Psoas muscle (tissue), 8 donors: ENCODE measurements at places on chromosomes 7 and 10. TPM values are rescaled to one million over a fixed set of nuclear protein-coding genes. Genes with fewer than 3 reads are reported as not detected.

DNA sequence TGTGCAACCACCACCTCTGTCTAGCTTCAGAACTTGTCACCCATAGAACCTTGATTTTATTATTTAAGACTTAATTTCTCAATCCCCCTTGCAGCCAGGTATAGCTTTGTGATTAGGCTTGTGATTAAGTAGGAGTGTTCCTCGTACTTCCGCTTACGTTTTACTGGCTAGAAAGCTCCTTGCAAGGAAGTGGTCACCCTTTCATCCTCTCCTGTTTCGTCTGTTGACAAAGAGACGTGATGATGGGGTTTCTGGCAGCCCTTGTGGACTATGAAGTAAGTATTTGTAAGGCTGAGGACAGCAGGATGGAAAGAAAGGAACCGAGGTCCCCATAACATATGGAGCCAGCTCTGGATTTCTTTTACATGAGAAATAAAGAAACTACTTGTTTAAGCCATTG, 86.5 kb upstream of the KDM7A start:
- H3K27ac ChIP-seq = no peak overlapping the region
- DNase-seq = no peak
- peaks cover 2% of the 10 kb centered on the region for H3K27me3 ChIP-seq
- no peaks in the 10 kb centered on the region for H3K4me1 ChIP-seq

- H3K4me1 ChIP-seq = peaks cover 57% of the 10 kb centered on the region
- H3K4me3 ChIP-seq = no peak overlapping the region
- no peaks in the 10 kb centered on the region for H3K27me3 ChIP-seq
- H3K36me3 ChIP-seq = no peaks in the 10 kb centered on the region
- peak overlapping the region; percentile 93 for H3K27ac ChIP-seq
- no peak for DNase-seq
These were observed 14.2 kb downstream of the GTF2IRD1 start for GRCh38 chr7:74467876-74468275.

DNA sequence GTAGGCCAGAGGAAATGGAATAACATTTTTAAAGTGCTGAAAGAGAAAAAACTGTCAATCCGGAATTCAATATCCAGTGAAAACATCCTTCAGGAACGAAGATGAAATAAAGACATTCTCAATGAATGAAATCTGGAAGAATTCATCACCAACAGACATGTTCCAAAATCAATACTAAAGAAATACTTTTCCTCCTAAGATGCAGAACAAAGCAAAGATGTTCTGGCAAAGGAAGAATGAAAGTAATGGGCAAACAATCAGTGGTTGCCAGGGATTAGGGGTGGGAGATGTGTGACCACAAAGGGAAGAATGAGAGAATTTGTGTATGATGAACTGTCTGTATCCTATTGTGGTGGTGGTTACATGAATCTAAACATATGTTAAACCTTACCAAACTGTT, 52.8 kb upstream of the EEPD1 start:
- H3K27ac ChIP-seq = no peak overlapping the region
- peaks cover 20% of the 10 kb centered on the region for H3K4me1 ChIP-seq
- no peaks in the 10 kb centered on the region for H3K36me3 ChIP-seq
- no peak for DNase-seq
- H3K4me3 ChIP-seq = no peak overlapping the region
- H3K27me3 ChIP-seq = no peaks in the 10 kb centered on the region

GRCh38 chr7:85065888-85066485, 120.9 kb downstream of the SEMA3D start:
- H3K36me3 ChIP-seq = no peaks in the 10 kb centered on the region
- no peak for DNase-seq
- H3K4me3 ChIP-seq = no peak overlapping the region
- H3K4me1 ChIP-seq = no peaks in the 10 kb centered on the region
- H3K27ac ChIP-seq = no peak overlapping the region

GRCh38 chr7:105623378-105623777, 42.1 kb upstream of the EFCAB10 start:
- no peaks in the 10 kb centered on the region for H3K27me3 ChIP-seq
- peaks cover 6% of the 10 kb centered on the region for H3K4me1 ChIP-seq
- no peak overlapping the region for H3K27ac ChIP-seq
- no peak for DNase-seq
- no peak overlapping the region for H3K4me3 ChIP-seq

GRCh38 chr7:134636008-134636449, 10.6 kb upstream of the BPGM start:
- H3K4me3 ChIP-seq = no peak overlapping the region
- no peaks in the 10 kb centered on the region for H3K4me1 ChIP-seq
- DNase-seq = no peak
- no peaks in the 10 kb centered on the region for H3K36me3 ChIP-seq
- no peaks in the 10 kb centered on the region for H3K27me3 ChIP-seq

- H3K4me3 ChIP-seq = no peak overlapping the region
- no peaks in the 10 kb centered on the region for H3K36me3 ChIP-seq
- no peaks in the 10 kb centered on the region for H3K4me1 ChIP-seq
- H3K27me3 ChIP-seq = no peaks in the 10 kb centered on the region
- no peak for DNase-seq
- no peak overlapping the region for H3K27ac ChIP-seq
These were observed 155.8 kb downstream of the MALRD1 start for GRCh38 chr10:19204246-19204917.

- H3K4me3 ChIP-seq = no peak overlapping the region
- H3K27me3 ChIP-seq = no peaks in the 10 kb centered on the region
- H3K27ac ChIP-seq = no peak overlapping the region
- DNase-seq = no peak
- H3K36me3 ChIP-seq = no peaks in the 10 kb centered on the region
- no peaks in the 10 kb centered on the region for H3K4me1 ChIP-seq
These were observed 64.2 kb downstream of the AVL9 start for GRCh38 chr7:32559480-32559879.

GRCh38 chr7:78873117-78873516, 580.4 kb downstream of the MAGI2 start:
- H3K4me3 ChIP-seq = no peak overlapping the region
- H3K27me3 ChIP-seq = no peaks in the 10 kb centered on the region
- no peak overlapping the region for H3K27ac ChIP-seq

DNA sequence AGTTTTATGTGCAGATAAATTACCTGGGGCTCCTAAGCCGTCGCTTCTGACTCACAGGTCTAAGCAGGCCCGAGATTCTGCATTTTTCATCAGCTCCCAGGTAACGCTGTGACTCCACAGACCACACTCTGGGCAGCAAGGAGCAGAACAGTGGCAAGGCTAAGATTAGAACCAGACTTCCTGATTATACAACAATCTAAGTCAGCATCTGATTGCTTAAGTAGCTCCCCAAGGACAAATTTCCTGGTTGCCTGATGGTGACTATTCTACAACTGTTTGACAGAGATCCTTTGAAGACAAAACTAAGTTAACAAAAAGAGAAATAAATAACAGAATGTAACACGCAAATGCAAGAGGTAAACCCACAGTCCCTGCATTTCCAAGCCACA, 69.0 kb downstream of the CREB3L2 start:
- DNase-seq = no peak
- peaks cover 2% of the 10 kb centered on the region for H3K36me3 ChIP-seq
- no peak overlapping the region for H3K4me3 ChIP-seq
- peaks cover 41% of the 10 kb centered on the region for H3K4me1 ChIP-seq
- no peaks in the 10 kb centered on the region for H3K27me3 ChIP-seq
- peak overlapping the region; percentile 62 for H3K27ac ChIP-seq

- DNase-seq = peak; percentile 27
- H3K27me3 ChIP-seq = no peaks in the 10 kb centered on the region
- no peaks in the 10 kb centered on the region for H3K4me1 ChIP-seq
- no peak overlapping the region for H3K4me3 ChIP-seq
- H3K27ac ChIP-seq = no peak overlapping the region
These were observed 117.6 kb upstream of the FAM204A start for GRCh38 chr10:118459642-118460193.

DNA sequence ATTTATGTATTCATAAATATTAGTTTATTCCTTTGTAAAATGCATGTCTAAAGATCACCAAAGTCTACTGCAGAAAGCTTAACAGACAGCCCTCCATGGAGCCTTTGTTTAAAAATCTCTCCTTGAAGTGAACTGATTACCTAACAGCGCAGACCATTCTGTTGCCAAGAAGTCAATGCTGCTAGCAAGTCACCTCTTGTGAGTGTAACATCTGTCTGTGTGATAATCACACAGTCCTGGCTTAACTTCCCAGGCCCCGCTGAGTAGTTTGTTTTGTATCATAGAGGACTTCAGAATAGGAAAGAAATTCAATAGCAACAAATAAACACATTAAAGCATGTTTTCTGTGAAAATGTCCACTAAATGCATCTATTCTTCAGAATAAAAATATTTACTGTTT, 435.3 kb upstream of the IGFBP3 start:
- DNase-seq = no peak
- H3K27me3 ChIP-seq = no peaks in the 10 kb centered on the region
- no peaks in the 10 kb centered on the region for H3K4me1 ChIP-seq
- no peak overlapping the region for H3K27ac ChIP-seq

DNA sequence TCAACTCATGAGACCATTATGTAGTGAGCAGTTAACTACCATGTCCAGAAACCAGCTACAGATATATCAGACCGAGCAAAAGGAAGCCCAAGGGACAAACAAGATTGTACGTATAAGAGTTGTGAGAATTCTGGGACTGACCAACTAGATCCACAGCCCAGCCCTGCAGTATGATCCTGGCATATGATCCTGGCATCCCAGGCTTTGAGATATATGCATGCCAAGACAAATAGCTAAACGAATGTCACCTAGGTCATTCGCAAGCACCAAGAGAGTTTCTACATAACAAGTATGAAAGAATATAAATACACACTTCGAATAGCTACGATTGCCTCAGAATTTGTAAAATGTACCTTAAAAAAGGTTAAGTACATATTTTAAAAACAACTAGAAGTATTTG, 56.4 kb upstream of the PMPCB start:
- H3K4me1 ChIP-seq = no peaks in the 10 kb centered on the region
- H3K36me3 ChIP-seq = no peaks in the 10 kb centered on the region
- DNase-seq = no peak

DNA sequence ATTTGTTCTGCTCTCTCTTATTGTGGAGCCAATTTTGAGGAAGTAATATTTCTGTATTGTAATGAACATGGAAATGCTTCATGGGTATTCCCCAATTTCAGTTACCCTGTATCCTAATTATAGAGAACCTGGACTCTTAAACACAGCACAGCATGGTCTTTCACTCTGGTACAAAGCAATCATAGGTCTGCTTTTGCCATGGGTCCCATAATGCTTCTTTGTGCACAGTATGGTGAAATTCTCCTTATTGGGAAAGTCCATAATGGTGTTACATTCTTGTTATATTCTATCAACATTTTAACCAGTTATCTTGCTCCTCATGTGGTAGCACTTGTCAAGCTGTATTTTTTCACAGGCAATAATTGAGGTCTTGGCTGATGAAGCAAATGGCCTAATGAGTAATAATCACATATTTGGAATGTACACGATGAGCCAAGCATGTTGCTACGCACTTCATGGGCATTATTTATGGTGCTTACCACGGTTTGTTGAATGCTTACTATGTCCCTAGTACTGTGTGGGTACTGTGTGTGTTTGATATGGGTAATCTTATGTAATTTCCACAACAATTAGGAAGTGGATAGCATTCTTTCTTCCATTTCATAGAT, 42.9 kb downstream of the PRKG1 start:
- no peaks in the 10 kb centered on the region for H3K27me3 ChIP-seq
- peak overlapping the region; percentile 13 for H3K27ac ChIP-seq
- H3K4me3 ChIP-seq = no peak overlapping the region
- no peak for DNase-seq
- H3K4me1 ChIP-seq = peaks cover 22% of the 10 kb centered on the region

DNA sequence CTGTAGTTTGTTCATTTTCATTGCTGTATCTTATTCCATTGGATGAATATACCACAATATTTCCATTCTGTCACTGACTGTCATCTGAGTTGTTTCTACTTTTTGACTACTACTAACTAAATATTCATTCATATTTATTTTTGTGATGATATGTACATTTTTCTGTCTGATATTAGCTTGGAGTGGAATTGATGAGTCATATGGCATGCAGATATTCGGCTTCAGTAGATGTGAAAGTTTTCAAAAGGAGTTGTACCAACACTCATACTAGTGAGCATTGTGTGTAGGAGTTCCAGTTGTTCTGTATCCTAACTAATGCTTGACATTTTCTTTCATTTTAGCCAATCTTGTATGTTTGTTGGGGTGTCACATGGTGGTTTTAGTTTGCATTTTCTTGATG, 7.7 kb downstream of the RUNDC3B start:
- H3K36me3 ChIP-seq = no peaks in the 10 kb centered on the region
- DNase-seq = no peak
- H3K4me1 ChIP-seq = no peaks in the 10 kb centered on the region
- H3K4me3 ChIP-seq = no peak overlapping the region
- H3K27me3 ChIP-seq = no peaks in the 10 kb centered on the region

- peak overlapping the region; percentile 18 for H3K27ac ChIP-seq
- peaks cover 30% of the 10 kb centered on the region for H3K4me1 ChIP-seq
- H3K36me3 ChIP-seq = no peaks in the 10 kb centered on the region
- H3K4me3 ChIP-seq = no peak overlapping the region
- no peak for DNase-seq
These were observed 140.9 kb downstream of the AUTS2 start for GRCh38 chr7:69739190-69739589.

DNA sequence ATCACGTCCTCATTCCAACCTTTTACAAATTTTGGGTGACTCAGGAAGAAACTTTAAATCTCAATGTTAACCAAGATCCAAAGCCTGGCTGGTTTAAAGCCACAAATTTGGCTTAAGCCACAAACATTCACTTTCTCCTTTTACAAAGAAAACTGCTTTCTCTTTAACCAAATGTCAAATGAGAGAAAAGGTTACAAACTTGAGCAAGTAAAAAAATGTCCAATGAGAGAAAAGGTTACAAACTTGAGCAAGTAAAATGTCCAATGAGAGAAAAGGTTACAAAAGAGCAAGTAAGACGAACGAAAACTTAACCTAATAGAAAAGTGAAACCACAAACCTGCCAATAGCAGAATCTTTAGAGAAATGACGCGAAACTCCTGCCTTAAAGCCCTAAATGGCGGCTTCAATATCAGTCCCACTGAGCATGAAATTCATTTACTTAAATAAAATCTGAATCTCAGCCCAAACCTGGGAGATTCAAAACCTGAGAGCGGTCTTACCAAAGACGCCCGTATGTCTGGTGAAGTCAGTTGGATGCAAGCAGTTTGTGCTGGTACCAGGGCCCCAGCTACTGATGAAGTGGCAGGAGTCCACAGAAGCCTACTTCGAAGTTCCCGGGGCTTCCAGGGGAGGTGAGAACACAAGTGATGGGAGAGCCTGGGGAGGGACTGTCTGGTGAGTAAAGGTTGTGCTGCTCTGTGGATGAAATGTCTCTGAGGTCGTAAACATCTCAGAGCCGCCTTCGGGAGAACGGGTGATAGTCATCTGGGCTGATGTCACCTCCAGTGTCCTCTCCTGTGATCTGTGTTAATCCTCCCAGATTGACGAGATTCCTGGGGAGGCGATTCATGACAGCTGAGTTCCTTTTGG, 74.6 kb downstream of the PAXIP1 start:
- H3K36me3 ChIP-seq = no peaks in the 10 kb centered on the region
- no peaks in the 10 kb centered on the region for H3K4me1 ChIP-seq
- peak overlapping the region; percentile 90 for H3K4me3 ChIP-seq
- no peak for DNase-seq
- no peaks in the 10 kb centered on the region for H3K27me3 ChIP-seq
- H3K27ac ChIP-seq = peak overlapping the region; percentile 84

GRCh38 chr7:611281-611810, 91.7 kb upstream of the PDGFA start:
- H3K4me1 ChIP-seq = no peaks in the 10 kb centered on the region
- no peak overlapping the region for H3K4me3 ChIP-seq
- no peaks in the 10 kb centered on the region for H3K27me3 ChIP-seq
- peak; percentile 38 for DNase-seq
- no peak overlapping the region for H3K27ac ChIP-seq

PRF1 gene
- total RNA-seq = 3.4 TPM

TRIM4 gene
- total RNA-seq = 8.9 TPM

CCDC136 gene
- total RNA-seq = 14.0 TPM

PAOX gene
- 3.5 TPM for total RNA-seq

SLC16A12 gene
- total RNA-seq = 0.98 TPM

TRPV5 gene
- total RNA-seq = 0.06 TPM

CPA2 gene
- total RNA-seq = 0.32 TPM

MSS51 gene
- 253 TPM for total RNA-seq
